ENCODE measurements at places on chromosomes 5 and 9.

- no peak for DNase-seq
Observed at GRCh38 chr9:1355656-1356055, 305.5 kb downstream of the DMRT2 start.

GRCh38 chr5:148719605-148720004 lies 65.3 kb upstream of the HTR4 start:
- DNase-seq: no peak

DNA sequence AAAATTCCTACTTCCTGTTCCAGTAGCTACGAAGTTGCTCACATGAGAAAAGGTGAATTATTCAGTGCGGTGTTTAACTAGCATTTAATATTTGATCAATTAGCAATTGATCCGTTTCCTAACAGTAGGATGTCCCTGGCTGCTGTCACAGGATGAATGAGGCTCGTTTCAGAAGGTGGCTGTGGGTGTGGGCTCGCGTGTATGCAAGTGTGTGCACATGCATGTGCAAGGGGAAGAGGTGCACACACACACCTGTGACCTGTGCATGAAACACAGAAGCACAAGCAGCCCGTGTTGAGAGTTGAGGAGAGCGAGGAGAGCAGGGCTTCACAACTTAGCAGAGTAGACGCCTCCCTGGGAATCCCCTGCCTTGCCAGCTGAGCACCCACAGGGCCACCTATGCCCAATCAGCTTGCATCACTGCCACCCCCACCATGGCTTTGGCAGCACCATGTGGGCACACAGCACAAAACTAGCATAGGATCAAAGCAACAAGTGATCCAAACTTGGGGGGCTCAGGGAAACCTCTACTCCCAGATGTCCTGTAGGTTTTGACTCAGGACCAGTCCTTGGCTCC lies 107.2 kb downstream of the C5orf15 start:
- DNase-seq: no peak

DNA sequence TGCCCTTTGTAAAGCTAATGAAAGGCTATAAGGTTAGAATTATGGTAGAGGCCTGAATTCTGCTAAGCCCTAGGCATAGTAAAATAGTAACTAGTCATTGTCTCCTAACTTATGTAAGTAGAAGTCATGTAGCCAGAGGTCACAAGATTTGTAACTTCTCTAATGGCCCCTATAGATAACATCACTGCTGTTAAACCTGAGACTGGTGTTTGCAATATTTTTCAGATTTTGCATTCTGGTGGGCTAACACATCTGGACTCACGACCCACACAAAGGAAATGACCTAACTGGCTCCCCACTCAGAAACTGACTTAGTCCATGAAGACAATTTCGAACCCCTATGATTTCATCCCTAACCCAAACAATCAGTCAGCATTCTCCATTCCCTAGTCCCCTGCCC lies 37.2 kb upstream of the TTC39B start:
- no peak for DNase-seq

- DNase-seq: no peak
Observed at GRCh38 chr5:73558950-73559349, 6.5 kb downstream of the ANKRA2 start.

DNA sequence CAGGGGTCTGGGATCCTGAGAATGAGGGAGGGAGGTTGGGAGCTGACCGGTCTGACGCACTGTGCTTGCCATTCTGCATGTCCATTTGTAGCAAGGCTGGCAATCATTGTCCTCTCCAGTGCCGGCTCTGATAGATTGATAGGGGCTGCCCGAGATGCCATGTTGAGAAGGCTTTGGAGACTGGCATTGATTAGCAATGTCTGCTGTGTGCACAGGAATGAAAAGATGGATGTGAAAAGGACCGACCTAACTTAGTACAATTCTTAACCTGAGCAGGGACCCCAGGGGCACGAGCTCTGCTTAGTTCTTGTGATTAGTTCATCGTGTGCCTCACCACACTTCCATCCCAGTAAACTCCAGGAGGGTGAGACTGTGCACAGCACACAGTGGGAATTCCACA lies 17.0 kb downstream of the NEK6 start:
- DNase-seq: no peak

DNA sequence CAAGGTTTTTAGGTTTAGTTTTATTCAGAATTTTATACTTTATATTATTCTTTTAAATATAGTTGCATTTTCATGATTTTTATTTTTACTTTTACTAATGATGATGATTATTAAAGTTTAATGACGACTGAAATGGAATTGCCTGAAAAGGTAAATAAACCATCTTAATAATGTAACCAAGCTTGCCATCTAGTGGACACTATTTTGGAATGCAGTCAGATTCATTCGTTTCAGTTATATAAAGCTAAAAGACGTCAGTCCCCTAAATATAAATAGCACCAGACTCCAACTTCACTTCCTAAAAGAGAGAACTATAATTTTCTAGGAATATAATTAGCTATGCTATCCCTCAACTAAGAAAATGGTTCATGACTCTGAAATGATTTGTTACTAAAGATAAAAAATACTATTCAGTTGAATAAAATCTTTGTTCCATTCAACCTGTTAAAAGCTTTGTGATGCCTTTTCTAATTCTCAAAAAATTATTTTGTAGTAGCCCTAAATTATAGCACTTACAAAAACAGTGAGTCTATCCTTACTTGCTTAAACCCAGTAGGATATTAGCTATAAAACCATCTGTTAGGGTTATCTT lies 19.9 kb downstream of the ABITRAM start:
- DNase-seq: no peak

- DNase-seq: no peak
Observed at GRCh38 chr5:61820836-61821235, 485.2 kb upstream of the KIF2A start.

- DNase-seq: no peak
Observed at GRCh38 chr9:131805803-131806202, 65.9 kb upstream of the RAPGEF1 start.

DNA sequence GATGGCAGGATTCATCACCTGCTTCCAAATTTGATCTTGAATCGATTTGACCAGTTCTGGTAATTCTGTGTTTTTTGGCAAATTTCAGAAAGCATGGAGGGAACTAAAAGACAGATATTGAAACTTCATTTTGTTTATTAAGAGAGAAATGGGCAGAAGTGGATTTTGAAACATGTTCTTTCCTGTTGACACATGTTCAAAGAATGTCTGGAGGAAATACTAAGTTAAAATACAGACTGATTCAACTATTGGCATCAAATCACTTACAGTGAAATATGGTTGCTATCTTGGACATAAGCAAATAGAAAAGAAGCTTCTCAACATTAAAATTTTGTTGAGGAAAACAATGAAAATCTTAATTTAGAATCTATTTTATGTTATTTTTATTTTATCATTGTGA lies 19.3 kb upstream of the GZMK start:
- DNase-seq: no peak

DNA sequence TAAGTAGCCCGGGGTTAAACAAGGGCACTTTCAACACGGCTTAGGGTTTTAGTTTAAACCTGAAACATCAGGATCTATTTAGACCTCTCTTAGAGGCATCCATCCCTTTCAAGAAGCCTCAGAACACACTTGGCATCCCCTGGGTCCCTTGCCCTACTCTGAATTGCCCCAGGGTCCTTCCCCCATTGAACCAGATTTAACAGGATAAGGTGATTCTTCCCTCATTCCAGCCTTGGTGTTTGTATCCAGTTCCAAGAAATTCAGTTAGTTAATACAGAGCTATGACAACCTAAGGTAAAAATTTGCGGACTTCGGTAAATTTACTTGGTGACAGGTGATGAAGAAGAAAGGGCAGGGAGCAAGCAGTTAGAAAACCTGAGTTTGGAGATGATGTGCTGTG lies 35.8 kb upstream of the GLIS3 start:
- DNase-seq: no peak

DNA sequence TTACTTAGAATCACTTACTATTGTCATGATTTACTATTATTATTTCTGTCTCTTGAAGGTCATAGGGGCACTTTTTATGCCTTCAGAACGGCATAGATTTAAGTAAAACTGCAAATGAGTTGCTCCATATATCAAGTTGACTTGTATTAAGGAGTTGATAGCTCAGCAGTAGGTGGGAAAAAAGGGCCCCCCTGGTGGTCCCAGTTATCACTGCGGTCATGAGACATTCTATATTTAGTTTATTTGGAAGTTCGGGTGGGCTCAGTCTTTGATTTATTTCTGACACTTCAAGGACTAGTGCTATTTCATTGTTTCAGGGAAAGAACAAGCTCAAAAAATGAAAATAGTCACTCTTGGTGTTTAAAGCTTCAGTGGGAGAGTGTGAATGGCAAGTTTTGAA lies 159.3 kb downstream of the SLC24A2 start:
- no peak for DNase-seq

DNA sequence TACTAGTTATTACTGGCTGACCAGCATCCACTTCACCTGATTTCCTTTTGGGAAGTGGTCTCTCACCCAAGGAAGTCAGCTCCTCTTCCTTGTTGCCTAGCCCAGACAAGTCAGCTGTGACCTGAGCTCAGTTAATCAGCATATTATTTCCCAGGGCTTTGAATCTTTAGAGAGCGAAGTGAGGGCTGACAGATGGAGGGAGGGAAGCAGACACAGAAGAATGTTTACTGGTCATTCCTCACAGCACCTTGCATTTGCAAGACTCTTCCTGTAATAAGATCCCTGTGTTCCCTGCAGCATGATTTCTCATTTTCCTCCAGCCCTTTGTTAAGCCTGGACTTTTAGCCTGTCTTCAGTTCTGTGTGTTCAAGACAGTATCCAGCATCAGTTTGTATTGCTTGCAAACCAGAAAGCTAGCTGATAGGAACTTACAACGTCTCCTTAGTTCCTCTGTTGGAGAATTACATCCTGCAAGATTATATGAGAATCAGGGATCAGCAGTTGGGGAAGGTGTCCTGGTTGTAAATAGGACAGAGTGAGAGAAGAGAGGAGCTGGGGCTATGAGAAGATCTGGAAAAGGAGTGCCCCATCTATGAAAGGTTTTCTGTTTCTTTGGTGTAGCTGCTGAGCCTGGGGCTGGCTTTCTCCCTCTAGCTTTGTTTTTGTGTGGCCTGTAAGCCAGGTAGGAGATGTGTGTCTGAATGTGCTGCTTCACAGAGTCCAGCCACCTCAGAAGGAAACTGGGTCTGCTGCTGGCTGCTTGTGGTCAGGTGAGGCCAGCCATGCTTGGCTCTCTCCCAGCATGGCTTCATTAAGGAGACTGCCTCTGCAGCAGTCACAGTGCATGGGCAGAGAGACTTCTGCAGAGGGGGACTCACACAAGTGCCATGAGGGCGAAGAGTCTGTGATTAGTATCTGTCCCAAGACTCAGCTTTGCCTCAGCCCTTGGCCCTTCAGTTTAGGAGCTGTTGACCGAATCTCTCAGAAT lies 50.3 kb downstream of the MAN2A1 start:
- DNase-seq: no peak

- DNase-seq: no peak
Observed at GRCh38 chr9:121059513-121059912, 9.4 kb upstream of the C5 start.

GRCh38 chr5:59107692-59108091 lies 524.8 kb downstream of the RAB3C start:
- DNase-seq: no peak

All from stimulated activated CD8-positive, alpha-beta memory T cell treated with anti-CD3 and anti-CD28 coated beads, Interleukin-7, amount 100 ng/mL, for 1 hour (primary cell).